Common myeloid progenitor, CD34-positive (primary cell): ENCODE measurements at places on chromosomes 11 and 22.
A peak's percentile ranks its signal among the peaks of the same experiment; 100 is the strongest.

GRCh38 chr11:116641561-116642045 is 131.2 kb downstream of the BUD13 start:
- no peaks in the 10 kb centered on the region for H3K27me3 ChIP-seq
- DNase-seq: peak; percentile 37
- no peaks in the 10 kb centered on the region for H3K36me3 ChIP-seq

GRCh38 chr11:16964501-16964900 is 49.7 kb downstream of the PLEKHA7 start:
- no peak overlapping the region for H3K27ac ChIP-seq
- no peak overlapping the region for H3K4me3 ChIP-seq
- no peak for DNase-seq
- H3K27me3 ChIP-seq: no peaks in the 10 kb centered on the region
- no peaks in the 10 kb centered on the region for H3K4me1 ChIP-seq
- no peaks in the 10 kb centered on the region for H3K36me3 ChIP-seq

DNA sequence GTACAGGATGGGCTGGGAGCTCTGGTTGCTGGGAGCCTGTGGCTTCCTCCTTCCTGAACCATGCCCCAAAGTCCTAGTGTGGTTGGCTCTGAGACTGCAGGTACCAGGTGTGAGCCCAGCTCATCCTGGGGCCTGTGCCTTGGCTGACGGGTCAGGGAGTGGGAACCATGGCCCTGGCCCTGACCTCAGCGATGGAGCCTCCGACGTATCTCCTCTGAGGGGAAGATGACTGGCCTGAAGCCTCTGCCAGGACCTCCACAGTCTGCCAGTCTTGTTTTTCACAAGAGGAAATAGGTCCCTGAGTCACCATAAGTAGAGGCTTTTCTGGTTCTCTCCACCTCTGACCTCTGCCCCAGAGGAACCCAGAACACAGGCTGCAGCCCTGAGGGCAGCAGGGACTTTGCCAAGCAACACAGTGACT is 3.4 kb downstream of the RCE1 start:
- no peak for DNase-seq
- H3K4me1 ChIP-seq: peaks cover 22% of the 10 kb centered on the region
- no peak overlapping the region for H3K27ac ChIP-seq

GRCh38 chr22:36425977-36426523 is 38.3 kb upstream of the MYH9 start:
- H3K36me3 ChIP-seq: no peaks in the 10 kb centered on the region
- H3K4me1 ChIP-seq: peaks cover 12% of the 10 kb centered on the region
- DNase-seq: no peak
- H3K27me3 ChIP-seq: no peaks in the 10 kb centered on the region
- H3K4me3 ChIP-seq: no peak overlapping the region

- peaks cover 76% of the 10 kb centered on the region for H3K27me3 ChIP-seq
- H3K36me3 ChIP-seq: no peaks in the 10 kb centered on the region
- no peak within 1 kb of the TSS for H3K27ac ChIP-seq
- peaks cover 5% of the 10 kb centered on the region for H3K4me1 ChIP-seq
- no peak for DNase-seq
- no peak within 1 kb of the TSS for H3K4me3 ChIP-seq
These were observed at the start of gene CYB5R2 for GRCh38 chr11:7672960-7673723. Gene CYB5R2 (minus strand): TSS chr11:7673500. CDS start chr11:7672825, 675 bp downstream.

GRCh38 chr22:37387793-37388192 is 39.5 kb downstream of the ELFN2 start:
- no peak overlapping the region for H3K4me3 ChIP-seq
- no peak for DNase-seq
- H3K27me3 ChIP-seq: peaks cover 3% of the 10 kb centered on the region
- no peak overlapping the region for H3K27ac ChIP-seq

DNA sequence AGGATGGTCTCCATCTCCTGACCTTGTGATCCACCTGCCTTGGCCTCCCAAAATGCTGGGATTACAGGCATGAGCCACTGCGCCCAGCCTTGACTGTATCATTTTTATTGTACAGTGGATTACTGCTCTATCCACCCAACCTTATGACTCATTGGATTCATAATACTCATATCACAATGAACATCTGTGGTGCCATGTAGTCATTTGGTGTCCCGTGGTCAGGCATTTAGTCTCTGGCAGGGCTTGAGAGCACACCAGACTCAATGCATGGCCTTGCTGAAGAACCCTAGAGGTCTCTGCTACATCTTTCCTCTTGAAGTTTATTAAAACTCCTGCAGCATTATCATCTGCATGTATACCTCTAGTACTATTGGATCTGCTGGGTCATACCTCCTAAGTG is 98.0 kb upstream of the LDLRAD3 start:
- no peaks in the 10 kb centered on the region for H3K27me3 ChIP-seq
- no peak overlapping the region for H3K4me3 ChIP-seq
- no peak overlapping the region for H3K27ac ChIP-seq
- H3K4me1 ChIP-seq: no peaks in the 10 kb centered on the region
- H3K36me3 ChIP-seq: no peaks in the 10 kb centered on the region

DNA sequence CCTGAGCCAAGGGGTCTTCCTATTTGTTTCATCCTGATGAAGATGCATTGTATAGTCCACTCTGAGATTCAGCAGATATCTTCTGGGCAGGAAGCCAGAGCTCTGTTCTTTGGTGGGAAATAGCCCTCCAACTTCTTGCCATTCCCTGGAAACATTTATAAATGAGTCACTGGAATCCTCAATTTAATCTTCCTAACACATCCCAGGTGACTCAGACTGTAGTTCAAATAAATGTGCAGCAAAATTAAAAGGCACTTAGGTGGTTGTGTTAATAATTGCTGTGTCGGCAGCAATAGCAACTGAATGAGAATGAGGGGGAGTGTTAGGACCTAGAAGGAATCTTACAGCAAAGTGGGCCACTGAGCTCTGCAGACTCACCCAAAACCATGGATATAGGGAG is 108.6 kb downstream of the INSC start:
- no peaks in the 10 kb centered on the region for H3K36me3 ChIP-seq
- no peaks in the 10 kb centered on the region for H3K27me3 ChIP-seq
- no peaks in the 10 kb centered on the region for H3K4me1 ChIP-seq
- H3K4me3 ChIP-seq: no peak overlapping the region
- no peak for DNase-seq

GRCh38 chr11:100925935-100926334 is 203.7 kb downstream of the PGR start:
- H3K4me1 ChIP-seq: no peaks in the 10 kb centered on the region
- H3K4me3 ChIP-seq: no peak overlapping the region
- DNase-seq: no peak
- no peaks in the 10 kb centered on the region for H3K27me3 ChIP-seq

DNA sequence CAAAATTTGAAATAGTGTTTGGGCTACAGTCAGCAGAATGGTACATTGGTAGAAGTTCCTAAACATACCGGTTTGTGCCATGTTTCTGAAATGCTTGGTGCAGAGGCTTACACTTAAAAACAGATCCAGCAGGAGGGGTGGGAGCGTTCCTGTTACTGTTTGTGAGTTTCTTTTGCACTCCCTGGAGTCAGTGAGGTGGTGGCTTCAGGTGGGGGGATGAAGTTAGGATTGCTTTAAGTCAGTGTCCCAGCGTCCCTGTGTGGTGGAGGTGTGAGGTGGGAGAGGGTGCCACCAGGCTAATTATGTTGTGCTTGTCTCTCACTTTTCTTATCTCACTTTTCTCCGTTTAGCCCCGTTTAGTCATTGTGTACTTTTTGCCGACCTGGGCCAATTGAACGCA is 9.7 kb downstream of the TNRC6B start:
- H3K4me3 ChIP-seq: no peak overlapping the region
- no peaks in the 10 kb centered on the region for H3K36me3 ChIP-seq
- H3K27me3 ChIP-seq: no peaks in the 10 kb centered on the region
- no peak overlapping the region for H3K27ac ChIP-seq
- peaks cover 12% of the 10 kb centered on the region for H3K4me1 ChIP-seq

- H3K27me3 ChIP-seq: peaks cover 5% of the 10 kb centered on the region
- no peak overlapping the region for H3K4me3 ChIP-seq
- no peak for DNase-seq
These were observed 76.5 kb downstream of the TMPRSS5 start for GRCh38 chr11:113629562-113629961.

GRCh38 chr11:35619116-35619854 is 1.0 kb downstream of the FJX1 start:
- peaks cover 63% of the 10 kb centered on the region for H3K27me3 ChIP-seq
- H3K4me1 ChIP-seq: peaks cover 27% of the 10 kb centered on the region
- DNase-seq: peak; percentile 52
- no peaks in the 10 kb centered on the region for H3K36me3 ChIP-seq
- peak overlapping the region; percentile 57 for H3K4me3 ChIP-seq

DNA sequence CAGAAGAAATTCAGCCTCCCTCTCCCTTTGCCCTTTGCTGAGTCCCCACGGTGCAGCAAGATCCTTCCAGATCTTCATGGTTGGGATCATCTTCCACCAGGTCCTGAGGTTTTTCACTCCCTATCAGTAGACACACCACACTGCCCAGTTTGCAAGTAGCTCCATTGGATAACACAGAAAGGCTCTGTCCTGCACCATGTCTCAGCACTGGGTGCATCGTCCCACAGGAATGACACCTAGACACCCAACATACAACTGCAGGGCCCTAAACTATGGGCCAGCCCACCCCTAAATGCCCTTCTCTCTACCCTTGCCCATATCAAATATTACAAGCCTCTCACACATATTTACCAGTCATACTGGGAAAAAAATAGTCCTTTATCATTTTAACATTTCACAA is 9.4 kb downstream of the KLHL22 start:
- H3K4me1 ChIP-seq: no peaks in the 10 kb centered on the region
- no peak for DNase-seq
- no peaks in the 10 kb centered on the region for H3K27me3 ChIP-seq
- peaks cover 4% of the 10 kb centered on the region for H3K36me3 ChIP-seq

DNA sequence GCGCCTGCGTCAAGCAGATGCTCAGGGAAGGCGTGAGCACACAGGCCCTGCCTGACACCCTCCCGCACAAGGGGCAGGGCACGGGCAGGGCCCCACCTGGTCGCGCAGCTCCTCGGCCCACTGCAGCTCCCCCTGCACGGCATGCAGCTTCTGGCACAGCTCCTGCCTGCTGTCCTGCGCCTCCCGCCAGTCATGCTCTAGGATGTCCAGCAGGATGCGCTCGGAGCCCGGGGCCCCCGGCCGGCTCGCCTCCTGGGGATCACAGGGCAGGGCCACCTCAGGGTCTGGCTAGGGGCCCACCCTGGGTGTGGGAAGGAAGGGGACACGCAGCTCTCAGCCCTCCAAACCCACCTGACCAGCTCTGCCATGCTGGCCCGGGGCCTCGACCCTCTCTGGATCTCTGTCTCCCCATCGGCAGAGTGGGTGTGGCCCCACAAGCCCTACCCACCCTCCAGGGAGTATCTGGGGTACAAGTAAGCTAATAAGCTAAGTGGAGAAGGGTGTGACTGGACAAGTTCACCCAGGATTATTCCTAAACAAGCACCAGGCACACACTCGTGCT is 10.7 kb downstream of the CARD10 start:
- no peak overlapping the region for H3K27ac ChIP-seq
- no peaks in the 10 kb centered on the region for H3K27me3 ChIP-seq
- H3K4me3 ChIP-seq: no peak overlapping the region

DNA sequence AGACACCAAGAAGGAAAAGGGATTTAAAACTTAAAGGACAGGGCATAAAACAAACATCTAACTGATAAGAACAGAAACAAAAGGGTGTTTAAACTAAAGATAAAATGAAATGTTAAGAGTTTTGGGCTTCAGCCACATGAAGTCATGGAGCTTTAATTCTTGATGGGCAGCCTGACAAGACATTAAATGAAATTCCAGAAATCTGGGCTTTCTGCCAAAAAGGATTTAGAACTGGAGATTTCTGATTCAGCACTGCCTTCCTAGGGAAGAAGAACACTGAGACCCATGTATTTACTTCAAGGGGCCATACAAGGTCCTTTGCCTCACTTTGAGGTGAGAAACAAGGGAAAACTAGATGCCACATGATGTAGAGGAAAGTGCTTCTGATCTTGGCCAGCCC is 355.9 kb upstream of the RAG2 start:
- DNase-seq: no peak
- H3K4me3 ChIP-seq: no peak overlapping the region
- no peaks in the 10 kb centered on the region for H3K36me3 ChIP-seq
- H3K4me1 ChIP-seq: no peaks in the 10 kb centered on the region
- no peak overlapping the region for H3K27ac ChIP-seq

GRCh38 chr11:125763483-125763882 is 15.1 kb downstream of the PATE2 start:
- no peak overlapping the region for H3K4me3 ChIP-seq
- H3K27ac ChIP-seq: no peak overlapping the region
- H3K27me3 ChIP-seq: peaks cover 7% of the 10 kb centered on the region
- H3K36me3 ChIP-seq: no peaks in the 10 kb centered on the region

- H3K36me3 ChIP-seq: no peaks in the 10 kb centered on the region
- peaks cover 36% of the 10 kb centered on the region for H3K27me3 ChIP-seq
- no peak overlapping the region for H3K27ac ChIP-seq
- no peak overlapping the region for H3K4me3 ChIP-seq
- DNase-seq: no peak
These were observed 39.1 kb downstream of the DIXDC1 start for GRCh38 chr11:111976119-111976766.

GRCh38 chr11:59706518-59707285 is 6.9 kb downstream of the OR10V1 start:
- no peaks in the 10 kb centered on the region for H3K27me3 ChIP-seq
- H3K4me1 ChIP-seq: no peaks in the 10 kb centered on the region
- H3K36me3 ChIP-seq: no peaks in the 10 kb centered on the region
- DNase-seq: peak; percentile 81
- H3K4me3 ChIP-seq: no peak overlapping the region

- peaks cover 22% of the 10 kb centered on the region for H3K27me3 ChIP-seq
- H3K4me1 ChIP-seq: peaks cover 22% of the 10 kb centered on the region
- H3K27ac ChIP-seq: no peak within 1 kb of the TSS
- DNase-seq: peak; percentile 50
These were observed at the start of gene ADM2 for GRCh38 chr22:50481440-50482106. Gene ADM2 (plus strand): TSS chr22:50481543. CDS start chr22:50481848, 305 bp downstream.

DNA sequence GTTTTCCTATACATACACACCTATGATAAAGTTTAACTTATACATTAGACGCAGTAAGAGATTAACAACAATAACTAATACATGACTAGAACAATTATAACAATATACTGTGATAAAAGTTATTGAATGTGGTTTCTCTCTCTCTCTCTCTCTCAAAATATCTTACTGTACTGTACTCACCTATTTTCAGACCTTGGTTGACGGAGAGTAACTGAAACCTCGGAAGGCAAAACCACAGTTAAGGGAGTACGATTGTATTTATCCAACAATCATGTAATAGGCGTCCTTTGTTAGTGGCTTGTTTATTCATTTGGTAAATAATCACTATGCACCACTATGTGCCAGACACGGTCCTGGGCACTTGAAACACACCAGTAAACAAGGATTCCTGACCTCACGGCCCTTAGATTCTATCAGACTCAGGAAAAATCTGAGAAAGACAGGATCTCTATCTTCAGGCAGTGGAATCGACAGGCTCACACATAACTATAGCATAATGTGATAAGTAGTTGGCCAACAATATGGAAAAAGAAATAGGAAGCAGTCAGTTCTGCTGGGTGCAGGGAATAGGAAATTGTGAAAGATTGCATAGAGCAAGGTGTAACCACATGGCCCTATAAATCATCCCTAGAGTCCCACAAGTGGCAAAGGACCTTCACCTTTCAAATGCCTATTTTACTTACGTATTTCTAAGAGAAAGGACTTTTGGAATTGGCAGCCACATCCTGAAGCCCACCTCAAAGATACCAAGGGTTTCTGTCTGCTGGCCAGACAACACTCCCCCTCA is 12.0 kb downstream of the ETS1 start:
- peaks cover 22% of the 10 kb centered on the region for H3K4me1 ChIP-seq
- no peaks in the 10 kb centered on the region for H3K27me3 ChIP-seq
